ENCODE measurements at places on chromosomes 16 and 17. TPM values are rescaled to one million over a fixed set of nuclear protein-coding genes. Genes with fewer than 3 reads are reported as not detected.

- DNase-seq, result no peak
Observed at GRCh38 chr16:86244158-86244557, 266.2 kb upstream of the FOXF1 start.

DNA sequence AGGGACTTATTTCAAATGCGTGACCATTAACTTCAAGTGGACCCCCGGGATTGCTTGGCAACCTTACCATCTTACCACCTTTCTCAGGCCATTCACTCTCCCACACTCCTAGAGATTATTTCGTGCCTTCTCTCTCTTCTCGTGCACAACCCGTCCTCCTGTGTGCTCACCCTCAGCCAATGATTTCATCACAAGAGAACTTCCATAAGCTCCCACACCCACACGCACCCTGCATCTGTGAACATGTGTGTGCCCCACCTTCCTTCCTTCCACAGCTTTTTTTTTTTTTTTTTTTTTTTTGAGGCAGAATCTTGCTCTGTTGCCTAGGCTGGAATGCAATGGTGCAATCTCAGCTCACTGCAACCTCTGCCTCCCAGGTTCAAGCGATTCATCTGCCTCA is 27.4 kb upstream of the CDH3 start:
- no peak for DNase-seq

- no peak for DNase-seq
Observed at GRCh38 chr17:32976605-32977004, 15.0 kb upstream of the SPACA3 start.

DNA sequence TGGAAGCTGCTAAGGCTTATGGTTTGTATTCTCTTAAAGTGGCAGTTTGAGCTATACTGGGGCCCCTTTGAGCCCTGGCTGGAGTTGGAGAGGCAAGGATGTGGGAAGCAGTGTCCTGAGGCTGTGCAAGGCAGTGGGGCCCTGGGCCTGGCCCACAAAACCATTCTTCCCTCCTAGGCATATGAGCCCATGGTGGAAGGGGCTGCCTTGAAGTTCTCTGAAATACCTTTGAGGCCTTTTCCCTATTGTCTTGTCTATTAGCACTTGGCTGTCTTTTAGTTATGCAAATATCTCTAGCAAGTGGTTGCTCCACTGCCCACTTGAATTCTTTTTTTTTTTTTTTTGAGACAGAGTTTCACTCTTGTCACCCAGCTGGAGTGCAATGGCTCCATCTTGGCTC is 119.2 kb downstream of the PCTP start:
- DNase-seq, result no peak

ASPHD1 gene
- 1.2 TPM for total RNA-seq

GRB7 gene
- 1.2 TPM for total RNA-seq

DNA sequence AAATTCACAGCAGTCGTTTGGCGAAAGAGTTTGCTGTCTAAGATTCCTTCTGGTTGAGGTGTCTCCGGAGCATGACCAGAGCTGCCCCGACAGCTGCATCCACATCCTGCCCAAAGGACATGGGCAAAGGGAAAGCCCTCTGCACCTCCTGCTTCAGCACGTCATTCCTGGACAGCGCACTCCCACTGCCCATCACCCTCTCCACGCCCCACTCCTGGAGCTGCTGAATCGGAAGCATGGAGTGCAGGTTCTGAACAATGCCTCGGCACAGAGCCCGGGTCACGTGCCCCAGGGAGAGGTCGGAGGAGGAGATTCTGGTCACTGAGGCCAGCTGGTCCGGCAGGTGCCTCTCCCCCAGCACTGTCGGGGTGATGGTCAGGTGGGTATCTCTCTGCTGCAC is 1.3 kb upstream of the TRPV1 start:
- no peak for DNase-seq

EFNB3 gene
- 12.7 TPM for total RNA-seq

DNA sequence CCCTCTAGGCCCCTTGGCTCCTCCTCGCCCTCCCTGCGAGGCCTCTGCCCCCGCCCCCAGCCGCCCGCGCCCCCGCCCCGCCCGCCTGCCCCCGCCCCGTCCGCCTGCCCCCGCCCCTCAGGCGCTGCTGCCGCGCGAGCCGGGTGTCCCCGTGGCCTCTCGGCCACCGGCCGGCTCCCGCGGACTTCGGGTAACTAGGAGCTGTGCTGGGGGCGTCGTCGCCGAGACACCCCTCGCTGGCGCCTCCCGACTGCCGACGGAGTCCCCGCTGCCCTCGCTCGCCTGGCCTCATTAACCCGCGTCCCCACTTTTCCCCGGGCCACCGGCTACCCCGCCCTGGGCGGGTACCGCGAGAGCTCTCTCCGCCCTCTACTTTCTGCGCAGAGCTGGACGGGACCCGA is at the start of gene TLCD1:
TLCD1 (minus strand) TSS at position 8 of the 401 bp plus-strand sequence. CDS start 136 bp downstream, outside the sequence.
- peak; percentile 89 for DNase-seq

P2RX1 gene
- not detected for total RNA-seq

GRCh38 chr16:81429045-81429521 is 15.5 kb upstream of the CMIP start:
- DNase-seq, result no peak

DNA sequence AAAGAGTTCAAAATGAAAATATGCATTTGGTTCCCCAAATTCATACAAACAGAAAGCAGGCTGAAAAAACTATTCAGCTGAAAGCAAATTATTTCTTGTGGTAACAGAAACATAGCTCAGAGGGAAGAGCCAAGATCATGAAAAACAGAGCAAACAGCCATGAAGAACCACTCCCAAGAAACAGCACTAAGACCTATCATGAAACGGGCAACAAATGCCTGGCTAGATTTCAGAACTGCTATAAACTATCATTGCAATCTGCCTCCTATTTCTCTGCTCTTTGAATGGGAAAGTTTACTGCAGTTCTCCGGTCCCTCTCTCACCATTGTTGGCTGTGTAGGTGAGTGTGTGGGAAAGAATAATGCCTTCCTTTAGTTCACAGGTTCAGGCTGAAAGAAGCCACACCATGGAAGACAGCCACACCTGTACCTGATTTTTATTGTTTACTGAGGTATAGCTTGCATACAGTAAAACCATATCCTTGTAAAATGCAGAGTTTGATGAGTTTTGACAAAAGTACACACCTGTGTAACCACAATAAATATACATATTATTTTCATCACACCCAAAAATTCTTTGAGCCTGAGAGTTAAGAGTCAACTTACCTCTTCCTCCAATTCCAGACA is 48.2 kb downstream of the CEP112 start:
- no peak for DNase-seq

- no peak for DNase-seq
Observed at GRCh38 chr17:80727409-80727755, 182.7 kb downstream of the RPTOR start.

DNA sequence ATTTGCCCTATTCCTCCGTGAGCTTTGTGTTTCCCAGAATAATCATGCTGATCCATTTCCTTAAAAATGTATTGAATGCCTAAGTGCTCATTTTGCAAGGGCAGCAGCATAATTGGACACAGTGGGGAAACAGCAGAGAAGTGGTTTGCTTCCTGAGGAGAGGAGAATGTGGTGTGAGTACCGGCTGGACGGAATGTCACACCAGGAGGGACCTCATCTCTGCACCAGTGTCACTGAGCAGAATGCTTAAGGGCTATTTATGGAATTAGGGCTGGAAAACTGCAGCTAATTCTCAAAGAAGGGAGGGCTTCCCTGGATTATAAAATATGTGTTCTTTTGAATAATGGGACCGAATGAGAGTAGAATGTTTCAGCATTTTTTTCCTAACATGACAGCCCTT is 1100.6 kb upstream of the RBFOX1 start:
- DNase-seq, result no peak

DNA sequence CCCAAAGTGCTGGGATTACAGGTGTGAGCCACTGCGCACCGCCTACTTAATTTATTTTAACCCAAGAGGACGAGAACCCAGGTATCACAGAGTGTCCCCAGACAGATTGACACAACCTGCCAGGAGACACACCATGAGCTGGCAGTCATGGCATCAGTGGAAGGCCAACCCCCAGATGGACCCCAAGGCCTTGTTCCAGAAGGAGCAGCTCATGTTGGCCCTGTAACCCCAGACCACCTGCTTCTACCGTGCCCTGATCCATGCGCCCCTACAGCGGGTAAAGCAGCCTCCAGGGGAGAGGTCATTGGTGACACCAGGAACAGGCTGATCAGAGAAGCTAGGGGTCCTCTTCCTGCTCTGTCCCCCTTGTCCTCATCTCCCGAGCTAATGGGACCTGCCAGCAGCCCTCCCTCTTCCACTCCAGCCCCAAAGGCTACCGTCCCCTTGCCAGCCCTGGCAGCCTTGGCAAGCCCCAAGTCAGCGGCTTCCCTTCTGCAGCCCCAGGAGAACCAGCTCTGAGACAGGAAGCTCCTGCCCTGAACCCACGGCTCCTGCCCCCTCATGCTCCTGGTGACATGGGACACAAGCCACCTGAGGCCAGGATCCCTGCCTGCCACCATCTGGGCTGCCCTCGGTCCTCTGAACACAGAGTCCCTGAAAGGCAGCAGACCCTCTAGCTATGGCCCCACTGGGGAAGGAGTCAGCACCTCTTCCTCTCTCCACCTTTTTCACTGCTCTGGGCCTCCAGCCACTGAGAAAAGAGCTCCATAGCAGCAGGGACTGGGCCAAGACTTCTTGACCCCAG is 6.3 kb downstream of the SULT1A1 start:
- DNase-seq, result no peak
